Stimulated activated CD8-positive, alpha-beta memory T cell treated with anti-CD3 and anti-CD28 coated beads, Interleukin-12 subunit alpha, Interleukin-12 subunit beta, amount 100 ng/mL, for 4 hours (primary cell): ENCODE measurements at places on chromosomes 4 and X.

- no peak for DNase-seq
Observed at GRCh38 chr4:15455290-15455689, 14.4 kb upstream of the CC2D2A start.

DNA sequence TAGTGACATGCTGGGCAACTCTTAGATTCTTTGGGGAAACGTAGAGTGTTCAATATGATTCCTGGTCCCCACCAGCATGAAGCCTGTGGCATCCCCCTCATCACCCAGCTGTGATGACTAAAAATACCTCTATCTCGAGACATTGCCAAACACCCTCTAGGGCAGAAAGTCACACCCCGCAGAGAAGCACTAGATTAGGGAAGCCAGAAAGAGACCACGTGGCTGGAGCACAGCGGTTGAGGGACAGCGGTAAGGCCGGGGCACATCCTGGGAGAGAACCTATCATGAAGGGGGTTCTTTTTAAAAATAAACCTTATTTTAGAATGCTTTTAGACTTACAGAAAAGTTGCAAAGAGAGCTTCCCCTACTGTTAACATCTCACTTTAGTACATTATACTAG, 11.0 kb downstream of the FAT1 start:
- no peak for DNase-seq

GRCh38 chr4:108042927-108043326, 53.2 kb downstream of the HADH start:
- no peak for DNase-seq

DNA sequence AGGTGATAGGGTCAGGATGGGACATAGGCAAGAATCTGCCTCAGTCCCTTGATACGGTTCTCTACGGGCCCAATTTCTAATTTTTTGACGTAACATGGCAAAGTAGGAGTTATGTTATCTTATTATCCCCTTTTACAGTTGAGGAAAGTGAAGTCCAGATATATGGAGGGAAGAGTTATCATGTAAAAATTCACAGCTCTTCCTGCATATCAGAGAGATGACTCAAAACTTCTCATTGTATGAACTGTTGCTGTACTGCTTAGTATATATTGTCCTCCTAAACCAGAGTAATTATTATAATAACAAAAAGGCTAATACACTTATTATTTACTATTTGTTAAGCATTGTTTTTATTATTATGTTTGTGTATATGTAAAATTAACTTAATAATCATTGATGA, 260.5 kb upstream of the IGFBP7 start:
- no peak for DNase-seq

DNA sequence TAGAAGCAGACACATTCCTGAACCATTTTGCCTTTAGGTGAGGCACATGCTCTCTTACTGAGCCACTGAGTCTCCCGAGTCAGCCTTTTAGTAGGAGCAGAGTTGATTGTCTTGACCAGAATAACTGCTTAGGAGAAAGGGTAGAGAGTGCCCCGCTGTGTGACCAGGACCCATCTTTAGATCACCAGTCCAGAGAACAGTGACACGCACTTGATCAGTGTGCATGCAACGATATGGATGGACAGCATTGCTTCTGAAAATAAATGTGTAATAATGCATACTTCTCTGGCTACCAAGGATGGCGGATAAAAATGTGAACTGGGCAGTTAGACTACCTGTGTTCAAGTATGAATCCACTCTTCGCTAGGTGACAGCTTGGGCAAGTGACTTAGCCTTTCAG, 897.7 kb downstream of the TRIML1 start:
- no peak for DNase-seq

GRCh38 chr4:37631551-37631950, 54.6 kb downstream of the RELL1 start:
- no peak for DNase-seq

- no peak for DNase-seq
Observed at GRCh38 chr4:168138143-168138542, 45.8 kb downstream of the ANXA10 start.

DNA sequence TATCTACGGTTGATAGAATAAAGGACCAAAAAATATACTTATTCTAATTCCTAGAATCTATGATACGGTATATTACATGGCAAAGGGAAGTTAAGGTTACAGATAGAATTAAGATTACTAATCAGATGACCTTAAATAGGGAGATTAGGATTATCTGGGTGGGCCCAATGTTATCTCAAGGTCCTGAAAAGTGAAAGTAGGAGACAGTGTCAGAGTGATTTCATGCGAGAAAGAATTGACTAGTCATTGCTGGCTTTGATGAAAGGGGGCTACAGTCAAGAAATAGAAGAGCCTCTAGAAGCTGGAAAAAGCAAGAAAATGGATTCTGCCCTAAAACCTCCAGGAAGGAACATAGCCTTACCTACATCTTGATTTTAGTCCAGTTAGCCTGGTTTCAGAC, 176.9 kb upstream of the PPP1R2C start:
- DNase-seq: no peak

GRCh38 chr4:36432586-36432985, 151.2 kb downstream of the DTHD1 start:
- DNase-seq: no peak

GRCh38 chr4:145920205-145920604, 18.4 kb downstream of the ZNF827 start:
- DNase-seq: no peak

DNA sequence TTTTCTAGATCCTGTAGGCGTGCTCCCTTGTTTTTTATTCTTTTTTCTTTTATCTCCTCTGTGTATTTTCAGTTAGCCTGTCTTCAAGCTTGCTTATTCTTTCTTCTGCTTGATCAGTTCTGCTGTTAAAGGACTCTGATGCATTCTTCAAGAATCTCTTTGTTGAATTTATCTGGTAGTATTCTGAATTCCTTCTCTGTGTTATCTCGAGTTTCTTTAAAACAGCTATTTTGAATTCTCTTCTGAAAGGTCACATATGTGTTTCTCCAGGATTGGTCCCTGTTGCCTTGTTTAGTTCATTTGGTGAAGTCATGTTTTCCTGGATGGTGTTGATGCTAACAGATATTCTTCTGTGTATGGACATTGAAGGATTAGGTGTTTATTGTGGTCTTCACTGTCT, 15.3 kb downstream of the RAB33B start:
- no peak for DNase-seq

DNA sequence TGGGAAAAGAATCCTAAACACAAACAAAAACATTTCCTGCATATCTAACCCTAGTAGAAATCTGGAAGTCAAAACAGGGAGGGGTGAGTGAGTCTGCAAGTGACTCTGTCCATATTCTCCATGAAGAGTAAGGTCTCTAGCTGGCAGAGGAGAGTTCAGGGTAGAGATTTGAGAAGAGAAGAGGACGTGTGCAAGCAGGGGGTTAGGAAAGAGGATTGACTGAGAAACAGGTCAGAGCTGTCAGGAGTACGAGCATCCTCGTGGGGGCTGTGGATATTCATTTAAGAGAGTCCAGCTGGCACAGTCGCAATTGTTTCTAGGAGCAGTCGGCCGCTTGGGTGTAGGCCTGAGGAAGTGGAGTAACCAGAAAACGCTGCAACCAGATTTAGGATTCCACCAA, 27.9 kb downstream of the PROM1 start:
- DNase-seq: no peak

GRCh38 chr4:10256203-10256602, 139.6 kb upstream of the WDR1 start:
- DNase-seq: no peak

DNA sequence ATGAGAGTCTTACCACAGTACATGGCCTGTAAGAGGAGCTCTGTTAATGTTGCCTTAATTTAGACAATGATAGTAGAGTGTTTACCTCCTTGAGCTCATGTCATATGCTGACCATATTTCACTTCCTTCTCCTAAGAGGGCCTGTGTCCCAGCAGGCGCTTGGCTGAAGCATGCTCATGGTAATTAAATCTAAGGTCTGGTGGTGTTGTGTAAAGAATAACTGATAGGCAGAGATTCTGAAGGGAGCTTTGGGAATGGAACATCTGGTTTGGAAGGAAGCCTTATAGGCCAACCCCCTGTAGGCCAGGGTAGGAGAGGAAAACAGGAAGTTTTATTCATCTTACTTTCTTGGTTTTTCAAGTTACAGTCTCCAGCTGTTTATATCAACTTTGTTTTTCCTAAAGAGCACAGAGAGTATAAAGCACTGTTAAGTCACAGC, 300.2 kb downstream of the USP46 start:
- no peak for DNase-seq

DNA sequence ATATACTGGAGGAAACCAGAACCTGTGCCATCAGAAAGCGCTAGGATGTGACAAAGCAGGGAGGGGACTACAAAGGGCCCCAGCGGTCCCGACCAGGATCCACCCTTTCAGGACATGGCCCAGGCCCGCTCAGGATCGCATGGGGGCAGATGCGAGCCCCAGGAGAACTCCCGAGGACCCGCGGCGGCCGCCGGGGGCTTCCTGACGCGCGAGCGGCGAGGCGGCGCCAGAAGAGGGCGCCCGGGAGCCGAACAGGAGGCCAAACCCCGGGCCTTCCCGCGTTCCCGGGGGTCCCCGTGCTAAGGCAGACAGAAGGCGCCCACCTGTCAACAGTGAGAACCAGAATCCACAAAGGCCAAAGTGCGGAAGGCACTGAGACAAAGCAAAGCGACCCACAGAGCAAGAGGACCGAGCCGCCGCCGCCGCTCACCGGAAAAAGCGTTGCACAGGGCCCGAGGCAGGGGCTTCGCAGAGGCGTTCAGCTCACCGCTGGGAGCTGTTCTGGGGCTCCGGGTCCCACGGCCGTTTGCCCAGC, 7.3 kb upstream of the OPN1LW start:
- peak; percentile 51 for DNase-seq

DNA sequence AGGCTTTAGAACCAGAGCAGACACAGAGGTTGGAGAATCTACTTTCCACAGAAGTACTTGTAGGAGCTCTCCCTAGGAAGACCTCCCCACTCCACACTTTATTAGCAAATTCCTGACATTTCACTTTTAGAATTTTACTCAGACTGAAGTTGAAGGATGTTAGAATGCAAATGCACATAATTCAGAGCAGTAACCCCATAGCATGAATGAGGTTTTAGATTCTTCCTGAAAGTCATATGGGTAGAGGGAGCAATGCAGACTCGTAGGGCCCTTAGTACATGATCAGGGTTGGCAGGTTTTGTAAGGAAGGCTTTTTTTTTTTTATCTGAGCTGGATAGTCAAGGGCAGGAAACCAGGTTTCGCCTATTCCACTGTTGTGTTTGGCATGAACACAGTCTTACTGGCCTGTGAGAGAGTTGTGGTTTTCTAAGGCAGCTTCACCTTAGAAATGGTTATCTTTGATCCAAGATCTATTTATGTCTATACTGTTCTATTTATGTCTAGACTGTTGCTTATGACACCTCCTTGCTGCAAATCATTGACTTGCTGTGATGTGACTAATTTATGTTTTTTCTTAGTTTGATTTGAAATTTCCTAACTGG, 48.9 kb downstream of the SPATA18 start:
- DNase-seq: no peak

GRCh38 chr4:17206829-17207801, 304.8 kb downstream of the QDPR start:
- DNase-seq: no peak

DNA sequence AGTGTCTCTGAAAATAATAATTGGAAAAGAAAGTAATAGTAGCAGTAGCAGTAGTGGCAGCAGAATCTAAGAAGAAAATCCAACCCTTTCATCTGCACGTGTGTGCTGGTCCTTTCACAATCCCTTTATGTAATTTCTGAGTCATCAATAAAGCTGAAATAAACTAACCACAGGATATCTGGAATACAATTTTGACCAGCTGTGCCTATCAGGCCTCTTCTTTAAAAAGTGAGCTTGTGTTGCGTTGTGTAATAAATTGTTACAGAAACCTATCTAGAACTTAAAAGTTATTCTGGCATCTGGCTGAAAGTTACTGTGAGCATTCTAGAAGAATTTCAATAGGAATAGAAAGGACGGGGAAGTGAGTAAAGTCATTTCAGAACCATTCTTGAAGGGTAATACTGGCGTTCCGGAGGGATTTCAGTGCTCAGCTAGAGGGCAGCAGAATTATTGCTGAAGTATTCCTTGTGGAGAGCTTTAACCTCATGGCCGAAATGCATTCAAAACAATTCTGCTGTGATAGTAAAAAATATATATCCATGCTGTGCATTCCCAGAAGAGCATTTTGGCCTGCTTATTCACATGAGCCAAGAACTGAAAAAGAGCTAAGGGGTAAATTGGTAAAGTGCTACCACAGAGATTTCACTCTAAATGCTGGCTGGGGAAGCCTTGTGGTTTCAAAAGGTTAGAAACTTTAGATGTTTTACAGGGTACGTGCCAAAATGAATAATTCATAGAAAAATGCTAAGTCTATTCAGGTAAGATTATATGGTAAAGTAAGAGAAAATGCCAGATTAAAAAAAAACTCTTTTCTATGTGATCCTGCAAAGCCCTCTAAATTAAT, 260.6 kb downstream of the NKX6-1 start:
- no peak for DNase-seq

GRCh38 chrX:54048412-54048811, 4.1 kb upstream of the PHF8 start:
- DNase-seq: no peak

DNA sequence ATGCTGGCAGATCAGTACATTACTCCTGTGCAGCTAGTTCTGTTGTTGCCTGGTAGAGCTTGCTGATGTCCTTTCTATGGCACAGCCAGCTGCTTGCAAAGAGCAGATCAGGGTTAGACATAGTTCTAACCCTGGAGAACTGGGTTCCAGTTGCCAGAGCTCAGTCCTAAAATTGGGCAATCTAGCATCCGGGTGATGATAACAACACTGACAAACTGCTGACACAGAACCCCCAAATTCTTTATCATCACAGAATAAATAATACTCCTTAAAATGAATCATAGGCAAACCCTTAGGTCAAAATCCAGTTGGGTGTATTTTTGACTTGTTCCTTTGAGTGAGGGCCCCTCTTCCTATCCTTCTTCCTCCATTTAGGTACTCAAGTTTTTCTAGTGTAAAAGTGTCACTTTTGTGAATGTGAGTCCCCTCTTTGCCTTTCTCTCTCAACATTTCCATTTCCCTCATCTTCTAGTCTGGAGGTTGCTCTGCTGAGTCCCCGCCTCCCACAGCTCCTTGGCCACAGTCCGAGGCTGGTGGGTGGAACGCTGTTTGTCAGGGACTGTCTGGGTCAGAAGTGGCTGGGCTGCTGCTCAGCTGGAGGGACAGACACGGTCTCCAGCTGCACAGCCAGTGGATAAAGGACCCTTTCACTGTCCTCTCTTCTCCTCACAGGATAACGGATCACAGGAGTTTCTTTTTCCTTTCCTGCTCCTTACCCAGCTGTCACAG, 93.6 kb upstream of the RASGEF1B start:
- no peak for DNase-seq
